ENCODE measurements at places on chromosomes 5 and 9.

DNA sequence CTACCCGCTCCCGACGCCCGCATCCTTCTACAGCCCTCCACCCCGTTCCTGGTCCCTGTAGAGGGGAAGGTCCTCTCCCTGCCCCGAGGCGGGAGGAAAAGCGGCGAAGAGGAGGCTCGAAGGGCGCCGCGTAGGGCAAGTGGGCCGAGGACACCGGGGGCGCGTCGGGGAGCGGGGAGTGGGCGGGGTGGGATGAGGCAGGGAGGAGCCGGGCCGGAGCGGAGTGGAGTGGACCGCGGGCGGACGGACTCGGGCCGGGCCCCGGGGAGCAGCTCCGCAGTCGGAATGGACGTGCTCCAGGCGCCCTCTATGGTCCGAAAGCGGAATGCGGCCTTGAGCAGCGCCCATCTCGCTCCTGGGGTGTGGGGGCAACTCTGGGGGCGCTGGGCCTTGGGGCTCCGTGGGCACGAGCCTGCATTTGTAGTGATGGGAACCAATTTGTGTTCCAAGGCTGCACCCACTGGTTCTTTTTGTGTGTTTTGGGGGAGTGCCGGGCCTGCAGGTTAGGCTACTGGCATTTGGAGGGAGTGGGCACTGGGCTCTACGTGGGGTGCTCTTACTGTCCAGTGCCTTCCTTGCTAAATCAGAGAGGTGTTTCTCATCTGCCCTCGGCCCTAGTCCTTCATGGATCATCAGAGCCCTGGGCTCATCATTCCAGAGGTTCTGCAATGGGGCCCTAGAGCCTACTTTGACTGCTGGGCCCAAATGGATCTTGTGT is 7.3 kb downstream of the IRX1 start:
- DNase-seq: no peak

DNA sequence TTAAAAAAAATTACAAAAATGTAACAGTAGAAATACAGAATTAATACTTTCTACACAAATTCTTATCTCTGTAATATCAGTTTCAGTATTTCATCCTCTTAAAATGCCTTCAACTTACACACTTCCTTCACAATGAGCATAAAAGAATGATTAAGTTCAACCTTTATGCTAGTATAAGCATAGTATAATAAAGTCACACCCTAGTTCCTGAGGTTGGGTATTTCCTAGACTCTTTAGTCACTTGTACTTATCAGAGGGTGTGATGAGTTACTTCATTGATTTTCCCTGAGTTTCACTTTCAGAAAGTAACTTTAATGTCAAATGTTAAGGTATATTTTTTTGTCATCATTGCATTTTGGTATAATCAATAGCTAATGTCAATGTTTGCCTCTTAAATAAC is 302.4 kb downstream of the PDE4D start:
- no peak for DNase-seq

DNA sequence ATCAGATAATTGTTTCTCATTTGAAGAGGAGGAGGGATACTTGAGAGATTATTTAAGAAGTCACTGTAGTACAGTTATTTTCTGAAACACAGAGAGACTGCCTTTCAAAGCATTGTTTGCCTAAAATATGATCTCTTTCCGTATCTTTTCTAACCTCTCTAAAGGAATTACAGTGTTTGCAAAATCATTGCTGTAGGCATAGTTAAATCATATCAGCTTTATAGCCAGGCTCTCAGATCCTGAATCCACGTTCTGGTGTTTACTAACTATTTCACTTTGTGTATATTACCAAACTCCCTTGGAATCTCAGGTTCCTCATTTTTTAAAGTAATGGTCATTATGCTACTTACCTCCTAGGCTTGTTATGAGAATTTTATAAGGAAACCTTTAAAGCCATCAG is 1151.6 kb upstream of the CDH9 start:
- DNase-seq: no peak

DNA sequence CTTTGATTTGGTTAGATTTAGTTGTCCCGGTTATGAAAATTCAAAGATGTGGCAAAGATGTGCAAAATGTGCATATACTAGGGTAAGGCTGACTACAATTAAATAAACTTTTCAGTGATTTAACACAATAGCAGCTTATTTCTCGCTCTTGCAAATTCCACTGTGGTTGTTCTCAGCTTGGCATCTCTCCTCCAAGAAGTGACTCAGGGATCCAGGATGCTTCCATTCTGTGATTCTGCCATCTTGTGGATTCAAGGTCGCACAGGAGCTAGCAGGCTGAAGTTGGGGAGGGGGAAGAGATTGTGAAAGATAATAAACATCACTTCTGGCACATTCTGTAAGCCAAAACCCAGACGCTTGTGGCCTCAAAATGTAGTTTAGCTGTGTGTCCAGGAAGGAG is 60.1 kb upstream of the TGFBR1 start:
- DNase-seq: no peak

DNA sequence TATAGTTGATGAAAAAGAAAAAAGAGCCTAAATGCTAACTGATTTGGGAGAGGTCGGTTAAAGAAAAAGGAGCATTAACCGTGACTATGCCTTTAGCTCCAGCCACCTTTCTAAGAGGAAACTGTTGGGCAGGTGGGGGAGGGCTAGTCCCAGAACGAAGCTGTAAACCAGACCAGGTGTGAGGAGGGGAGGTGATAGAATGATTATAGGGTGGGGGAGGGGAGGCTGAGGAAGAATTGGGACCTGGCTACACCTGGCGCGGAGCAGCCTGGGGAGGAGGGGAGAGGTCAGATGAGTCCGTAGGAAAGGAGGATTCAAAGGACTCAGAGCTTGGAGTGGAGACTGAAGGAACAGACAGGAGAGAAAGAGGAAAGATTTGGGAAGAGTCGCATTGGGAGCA is 73.4 kb downstream of the PHAX start:
- no peak for DNase-seq

- peak; percentile 93 for DNase-seq
Observed at GRCh38 chr5:90983148-90983547, 400.0 kb downstream of the ARRDC3 start.

GRCh38 chr5:71830681-71831539 is 111.8 kb downstream of the CARTPT start:
- DNase-seq: peak; percentile 89

DNA sequence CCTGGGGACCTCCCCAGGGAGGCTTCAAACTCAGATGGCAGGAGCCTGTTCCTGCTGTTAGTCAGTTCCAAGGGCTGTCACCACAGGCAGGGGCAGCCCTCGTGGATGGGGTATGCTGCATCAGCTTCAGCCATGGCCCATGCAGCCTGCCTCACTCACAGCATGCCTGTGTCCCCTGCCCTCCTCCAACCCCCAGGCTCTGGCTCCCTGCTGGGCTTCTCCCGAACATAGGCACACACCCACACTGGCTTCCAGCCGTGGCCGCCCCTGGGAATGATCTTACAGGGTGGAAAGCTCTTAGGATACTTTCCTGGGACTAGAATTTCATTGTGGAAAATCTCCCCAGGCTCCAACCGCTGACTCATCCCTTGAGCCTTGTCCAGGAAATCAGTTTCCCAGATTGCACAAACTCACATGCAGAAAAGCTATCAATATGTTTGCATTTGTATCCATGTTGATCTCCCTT is 163.8 kb downstream of the SEC61B start:
- DNase-seq: peak; percentile 91

DNA sequence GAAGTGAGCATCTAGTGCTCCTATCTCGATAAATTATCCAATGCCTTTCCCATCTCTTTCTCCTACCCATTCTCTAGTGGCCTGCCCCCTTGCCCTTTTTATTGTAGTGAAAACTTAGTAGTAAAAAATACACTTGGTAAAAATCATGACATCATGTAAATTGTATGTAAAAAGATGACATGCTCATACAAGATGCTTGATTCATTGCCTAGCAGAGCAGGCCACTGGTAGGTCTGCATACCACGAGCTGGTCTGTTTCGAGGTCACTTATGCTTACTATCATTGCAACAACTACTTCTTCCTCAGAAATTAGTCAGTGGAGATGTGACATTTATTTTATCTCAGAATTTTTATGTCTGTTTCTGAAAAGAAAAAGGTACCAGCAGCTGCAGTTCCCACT is 177.3 kb downstream of the C9orf152 start:
- DNase-seq: peak; percentile 64

DNA sequence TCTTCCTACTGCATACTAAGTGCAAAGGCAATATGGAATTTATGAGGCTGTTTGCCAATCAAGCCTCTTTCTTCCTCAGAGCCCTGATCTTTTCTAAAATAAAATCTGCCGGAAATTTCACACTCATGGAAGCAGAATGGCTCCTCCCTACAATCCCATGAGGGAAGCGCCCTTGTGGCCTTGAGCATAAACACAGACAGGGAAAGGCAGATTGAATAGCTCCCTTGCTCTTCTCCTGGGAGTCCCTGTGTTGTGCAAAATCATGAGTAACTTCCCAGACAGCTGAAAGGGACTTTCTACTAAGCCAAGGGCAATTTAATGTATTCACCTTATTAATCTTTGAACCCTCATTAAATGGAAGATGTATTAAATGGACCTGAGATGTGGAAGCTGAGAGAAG is 226.1 kb upstream of the PIK3R1 start:
- peak; percentile 89 for DNase-seq

GRCh38 chr5:150082889-150083288 is 3.5 kb downstream of the CSF1R start:
- no peak for DNase-seq

GRCh38 chr9:136939431-136939995 is 5.0 kb downstream of the FBXW5 start:
- DNase-seq: no peak

DNA sequence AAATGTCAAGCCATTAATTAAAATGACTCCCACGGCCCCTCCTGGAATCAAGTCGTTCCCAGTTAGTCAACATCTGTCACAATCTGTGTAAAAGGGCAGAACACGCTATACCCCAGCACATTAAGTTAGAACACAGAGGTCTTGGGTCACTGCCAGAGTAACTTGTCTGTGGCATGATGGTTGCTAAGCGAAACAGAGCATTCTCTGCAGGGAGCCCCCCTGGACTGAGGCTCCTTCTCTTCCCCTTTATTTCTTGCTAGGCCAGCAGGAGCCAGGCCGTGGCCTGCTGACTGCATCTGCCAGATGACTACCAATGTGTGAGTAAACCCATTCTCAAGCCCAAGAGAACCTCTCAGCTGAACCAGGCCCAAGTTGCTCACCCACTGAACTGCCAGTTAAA is 51.9 kb upstream of the ZBED3 start:
- DNase-seq: peak; percentile 26

DNA sequence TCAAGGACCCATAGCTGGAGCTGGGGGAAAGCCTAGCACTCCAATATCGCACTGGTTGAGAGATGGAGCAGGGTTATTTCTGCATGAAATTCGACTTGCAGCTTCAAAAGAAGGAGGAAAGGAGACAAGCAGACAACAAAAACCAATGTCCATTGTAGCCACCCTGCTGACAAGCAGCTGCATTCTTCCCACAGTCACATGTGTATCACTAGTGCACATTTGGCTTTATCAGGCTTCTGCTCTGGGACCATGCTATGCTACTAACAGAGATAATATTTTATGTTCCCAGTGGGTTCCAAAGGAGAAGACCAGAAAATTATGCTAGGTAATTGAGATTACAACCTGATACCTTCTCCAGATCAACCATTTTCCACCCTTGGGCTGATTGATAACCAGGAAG is 59.7 kb downstream of the MFAP3 start:
- DNase-seq: no peak

GRCh38 chr5:117657541-117657940 is 1082.9 kb upstream of the SEMA6A start:
- DNase-seq: no peak

DNA sequence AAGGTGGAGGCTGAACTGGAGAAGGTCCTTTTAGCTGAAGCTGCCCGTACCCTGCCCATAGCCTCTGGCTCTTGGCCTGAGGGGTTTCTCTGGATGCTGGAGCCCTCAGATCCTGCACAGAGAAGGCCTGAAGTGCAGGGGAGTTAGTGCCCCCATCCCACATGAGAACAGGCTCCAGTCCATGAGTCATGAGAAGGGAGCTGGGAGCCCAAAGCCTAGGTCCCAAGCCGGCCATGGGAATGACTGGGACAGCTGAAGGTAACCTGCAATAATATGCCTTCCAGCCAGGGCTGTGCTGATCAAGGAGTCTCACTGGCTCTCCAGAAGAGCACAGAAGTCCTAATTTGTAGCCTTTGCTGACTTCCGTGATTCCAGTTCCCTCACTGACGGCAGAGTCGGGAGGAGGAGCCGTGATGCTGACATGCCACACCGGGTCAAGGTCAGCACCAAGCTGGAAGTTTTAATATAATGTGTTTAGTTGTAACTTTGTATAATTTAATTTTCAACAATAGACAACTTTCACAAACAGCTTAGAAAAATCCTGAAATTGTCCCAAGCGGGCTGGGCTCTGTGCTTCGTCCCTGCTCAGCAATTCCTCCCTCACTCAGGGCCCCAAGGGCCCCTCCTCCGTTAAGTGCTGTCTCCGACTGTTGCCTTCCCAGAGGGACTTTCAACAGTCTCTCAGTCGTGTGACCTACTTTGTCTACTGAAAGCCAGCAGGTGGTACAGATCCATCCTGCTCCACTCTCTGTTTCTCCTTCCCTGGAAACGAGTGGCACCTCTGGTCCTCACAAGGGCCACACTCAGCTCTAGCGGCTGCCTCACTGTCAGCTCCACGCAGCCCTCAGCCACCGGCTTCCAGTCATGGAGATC is 387.8 kb downstream of the GADD45G start:
- DNase-seq: no peak

- DNase-seq: no peak
Observed at GRCh38 chr9:34084562-34084961, 35.9 kb upstream of the UBAP2 start.

DNA sequence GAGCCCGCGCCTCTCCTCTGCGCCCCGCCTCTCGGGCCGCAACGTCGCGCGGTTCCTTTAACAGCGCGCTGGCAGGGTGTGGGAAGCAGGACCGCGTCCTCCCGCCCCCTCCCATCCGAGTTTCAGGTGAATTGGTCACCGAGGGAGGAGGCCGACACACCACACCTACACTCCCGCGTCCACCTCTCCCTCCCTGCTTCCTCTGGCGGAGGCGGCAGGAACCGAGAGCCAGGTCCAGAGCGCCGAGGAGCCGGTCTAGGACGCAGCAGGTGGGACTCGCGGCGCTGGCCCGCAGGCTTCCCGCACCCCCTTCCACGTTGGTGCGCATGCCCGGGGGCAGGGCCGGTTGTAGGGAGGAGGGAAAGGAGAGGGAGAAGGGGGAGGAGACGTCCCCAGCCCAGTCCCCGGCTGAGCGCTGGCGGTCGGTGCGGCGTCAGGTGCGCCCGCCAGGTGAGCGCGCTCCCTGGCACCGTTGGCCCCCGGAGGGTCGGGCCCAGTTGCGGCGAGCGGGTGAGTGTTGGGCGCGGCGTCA is at the start of gene OCLN:
Gene OCLN, plus strand, starts transcription at position 400 of the 532 bp plus-strand sequence. CDS start 11,455 bp downstream, outside the sequence.
- DNase-seq: no peak

GRCh38 chr9:129637673-129638439 is 4.1 kb downstream of the ASB6 start:
- DNase-seq: no peak

GRCh38 chr5:169242849-169243186 is 58.1 kb downstream of the SLIT3 start:
- DNase-seq: no peak

- no peak for DNase-seq
Observed at GRCh38 chr9:68476847-68477246, 63.8 kb downstream of the TMEM252 start.

DNA sequence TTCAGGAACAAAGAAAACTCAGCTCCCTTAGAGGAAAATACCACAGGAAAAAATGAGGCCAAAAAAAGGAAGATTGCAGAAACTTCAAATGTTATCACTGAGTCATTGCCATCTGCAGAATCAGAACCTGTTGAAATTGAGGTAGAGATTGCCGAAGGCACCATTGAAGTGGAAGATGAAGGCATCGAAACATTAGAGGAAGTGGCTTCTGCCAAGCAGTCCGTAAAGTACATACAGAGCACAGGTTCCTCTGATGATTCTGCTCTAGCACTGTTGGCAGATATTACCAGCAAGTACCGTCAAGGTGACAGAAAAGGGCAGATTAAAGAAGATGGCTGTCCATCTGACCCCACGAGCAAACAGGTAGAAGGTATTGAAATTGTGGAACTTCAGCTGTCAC is 30.8 kb upstream of the NIM1K start:
- DNase-seq: no peak
